ENCODE measurements at places on chromosomes 6 and 20.

- DNase-seq: no peak
These were observed 5.3 kb upstream of the FUCA2 start for GRCh38 chr6:143516690-143517446.

DNA sequence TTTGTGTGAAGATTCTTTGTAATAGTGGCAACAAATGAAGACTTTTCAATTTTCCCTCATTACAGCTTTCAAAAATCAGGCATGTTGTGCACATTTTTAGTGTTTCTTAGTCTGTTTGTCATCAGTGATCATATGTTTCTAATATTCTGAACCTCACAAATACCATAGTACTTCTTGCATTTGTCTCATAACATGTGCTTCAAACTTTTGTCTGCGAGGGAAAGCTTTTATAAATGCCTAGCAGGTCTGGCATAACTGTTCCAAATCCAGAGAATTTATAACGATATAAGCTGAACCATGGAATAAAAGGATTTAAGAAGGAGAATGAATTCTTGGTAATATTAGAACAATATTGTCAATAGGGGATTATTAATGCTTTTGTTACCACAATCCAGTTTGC lies 670.2 kb downstream of the RFPL4B start:
- DNase-seq: no peak

- no peak for DNase-seq
These were observed 2.6 kb downstream of the CST4 start for GRCh38 chr20:23686046-23686750.

DNA sequence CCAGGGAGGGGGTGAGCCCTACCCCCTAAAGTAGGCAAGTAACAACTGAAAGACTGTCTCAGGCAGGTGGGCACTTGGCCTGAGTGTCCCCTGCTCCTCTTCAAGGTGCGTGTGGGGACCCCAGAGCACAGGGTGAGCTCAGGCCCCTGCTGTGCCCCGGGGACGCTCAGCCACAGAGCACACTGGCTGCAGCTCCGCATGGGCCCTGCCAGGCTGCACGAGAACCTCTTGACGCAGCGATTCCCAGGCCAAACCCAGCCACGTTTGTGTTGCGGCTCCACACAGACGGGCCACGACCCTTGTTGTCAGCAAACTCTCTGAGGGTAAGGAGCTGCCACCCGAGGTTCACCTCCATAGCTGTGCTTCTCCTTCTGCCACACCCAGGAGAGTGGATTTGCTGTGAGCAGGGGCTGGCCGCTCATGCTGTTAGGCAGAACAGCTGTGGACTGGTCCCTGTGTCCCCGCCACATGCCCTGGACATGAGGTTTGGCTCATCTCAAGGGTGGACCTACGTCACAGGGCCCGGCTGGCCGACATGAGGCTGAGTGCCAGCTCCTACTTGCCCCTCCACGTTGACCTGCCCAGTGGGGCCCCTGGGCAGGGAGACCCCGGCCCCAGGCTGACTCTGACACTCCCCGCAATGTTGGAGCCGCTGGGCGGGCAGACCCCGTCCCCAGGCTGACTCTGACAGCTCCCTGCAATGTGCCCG lies 29.7 kb upstream of the GATA5 start:
- no peak for DNase-seq

DNA sequence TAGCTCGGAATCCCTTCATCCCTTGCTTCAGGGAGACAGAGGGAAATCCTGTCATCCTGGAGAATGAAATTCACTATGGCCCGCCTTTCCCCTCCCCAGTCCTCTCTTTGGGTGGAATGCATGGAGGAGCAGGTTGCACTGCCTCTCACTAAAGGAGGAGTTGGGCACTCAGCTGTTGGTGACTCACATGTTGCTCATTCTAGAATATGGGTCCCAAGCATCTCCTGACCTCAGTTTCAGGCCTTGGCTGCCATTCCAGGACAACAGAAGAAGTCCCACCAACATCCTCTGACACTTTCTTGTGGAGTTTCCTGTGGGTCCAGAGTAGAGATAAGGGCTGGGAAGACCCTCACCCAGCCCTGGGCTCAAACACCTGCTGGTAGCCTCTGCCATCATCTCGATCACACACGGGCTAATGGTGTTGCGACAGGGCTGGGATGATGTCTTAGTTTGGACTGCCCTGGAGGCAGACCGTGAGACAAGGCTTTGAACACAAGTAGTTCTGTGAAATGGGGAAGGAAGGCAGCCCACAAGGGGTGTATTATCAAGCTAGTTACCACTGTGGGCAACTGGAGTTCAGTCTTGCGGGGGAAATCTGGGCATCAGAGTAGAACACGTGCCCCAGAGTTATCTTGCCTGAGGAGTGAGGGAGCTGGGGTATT lies 52.4 kb upstream of the RNF24 start:
- DNase-seq: no peak
